A549 treated with RU486 at 1 μM for 4 hours (cell line): ENCODE measurements at places on chromosomes 2 and 18. TPM values are rescaled to one million over a fixed set of nuclear protein-coding genes. Genes with fewer than 3 reads are reported as not detected.

The FSIP2 gene
- not detected in 5 replicates for total RNA-seq

The ADCYAP1 gene
- not detected in 5 replicates for total RNA-seq

The DSC2 gene
- total RNA-seq = 0.93 to 1.8 TPM (median 1.3 TPM) in 5 replicates

The ANKRD30B gene
- total RNA-seq = not detected in 5 replicates

The CHST10 gene
- total RNA-seq = 16.2 to 17.4 TPM (median 16.7 TPM) in 5 replicates

The TRABD2A gene
- total RNA-seq = 7.8 to 12.1 TPM (median 11.2 TPM) in 5 replicates

The TUBA4B gene
- total RNA-seq = 0.18 to 0.69 TPM (median 0.35 TPM) in 5 replicates

The ONECUT2 gene
- total RNA-seq = 0.21 to 0.48 TPM (median 0.37 TPM) in 5 replicates

The C2orf15 gene
- 0.42 to 0.64 TPM (median 0.50 TPM) in 4 of 5 replicates, not detected in the other for total RNA-seq

The SLC5A7 gene
- total RNA-seq = not detected in 5 replicates

The ACSL3 gene
- 83.9 to 141 TPM (median 117 TPM) in 5 replicates for total RNA-seq

The ARMC9 gene
- 13.3 to 16.7 TPM (median 15.8 TPM) in 5 replicates for total RNA-seq

The CBLN2 gene
- total RNA-seq = 0.05 to 0.28 TPM (median 0.07 TPM) in 3 of 5 replicates, not detected in the others

The IL36RN gene
- total RNA-seq = 0.06 to 0.59 TPM (median 0.08 TPM) in 4 of 5 replicates, not detected in the other

The FAP gene
- total RNA-seq = 0.06 TPM in 1 of 5 replicates, not detected in the others

The CDH20 gene
- not detected in 5 replicates for total RNA-seq

The VWA3B gene
- total RNA-seq = 0.51 to 0.77 TPM (median 0.62 TPM) in 3 of 5 replicates, not detected in the others

The MC2R gene
- not detected in 5 replicates for total RNA-seq

The RPS27A gene
- 2,688 to 3,509 TPM (median 3,039 TPM) in 5 replicates for total RNA-seq

The GPR155 gene
- 0.09 to 1.5 TPM (median 0.34 TPM) in 5 replicates for total RNA-seq

The NCL gene
- 778 to 903 TPM (median 847 TPM) in 5 replicates for total RNA-seq

The RIF1 gene
- 8.7 to 25.9 TPM (median 19.4 TPM) in 5 replicates for total RNA-seq

The SPTBN1 gene
- 125 to 160 TPM (median 156 TPM) in 5 replicates for total RNA-seq

The GDF7 gene
- 0.03 to 0.06 TPM (median 0.04 TPM) in 5 replicates for total RNA-seq

The ZNF24 gene
- total RNA-seq = 8.8 to 12.5 TPM (median 11.8 TPM) in 5 replicates

The RAD51AP2 gene
- not detected in 5 replicates for total RNA-seq

The TMEM37 gene
- 1.5 to 2.7 TPM (median 2.2 TPM) in 5 replicates for total RNA-seq

The IL36B gene
- total RNA-seq = not detected in 5 replicates

The RUFY4 gene
- total RNA-seq = not detected in 5 replicates

The ANO7 gene
- 1.7 to 2.7 TPM (median 1.9 TPM) in 5 replicates for total RNA-seq

The POMC gene
- total RNA-seq = not detected in 5 replicates

The OR6B2 gene
- total RNA-seq = not detected in 5 replicates

The OTOS gene
- not detected in 5 replicates for total RNA-seq

The RNF152 gene
- total RNA-seq = 0.01 to 0.15 TPM in 2 of 5 replicates, not detected in the others

The CTNNA2 gene
- total RNA-seq = 0.13 to 0.89 TPM (median 0.22 TPM) in 5 replicates

The DSEL gene
- 0.22 to 0.39 TPM (median 0.31 TPM) in 5 replicates for total RNA-seq

The PAIP2B gene
- 0.22 to 0.32 TPM (median 0.25 TPM) in 5 replicates for total RNA-seq

The MTLN gene
- 114 to 133 TPM (median 129 TPM) in 5 replicates for total RNA-seq

The RHOB gene
- total RNA-seq = 125 to 228 TPM (median 207 TPM) in 5 replicates
